ENCODE measurements at places on chromosomes 4 and X.
A peak's percentile ranks its signal among the peaks of the same experiment; 100 is the strongest.

DNA sequence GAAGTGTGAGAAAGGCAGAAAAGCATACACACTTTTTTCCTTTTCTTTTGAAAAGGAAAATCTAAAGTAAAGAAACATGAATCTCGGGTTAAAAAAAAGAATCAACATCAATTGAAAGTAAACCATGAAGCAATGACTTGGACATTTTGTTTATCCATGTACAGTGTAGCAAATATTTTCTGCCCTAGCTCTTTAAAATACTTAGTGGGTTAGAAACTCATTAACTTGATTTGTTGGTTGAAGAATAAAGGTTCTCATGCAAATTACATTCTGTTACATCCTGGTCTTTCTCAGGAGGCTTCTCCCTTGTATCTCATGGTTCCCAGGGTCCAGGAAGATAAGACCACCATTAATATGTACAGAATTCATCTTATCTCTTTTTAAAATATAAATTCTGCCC, 9.0 kb upstream of the MEPE start:
- DNase-seq: no peak

DNA sequence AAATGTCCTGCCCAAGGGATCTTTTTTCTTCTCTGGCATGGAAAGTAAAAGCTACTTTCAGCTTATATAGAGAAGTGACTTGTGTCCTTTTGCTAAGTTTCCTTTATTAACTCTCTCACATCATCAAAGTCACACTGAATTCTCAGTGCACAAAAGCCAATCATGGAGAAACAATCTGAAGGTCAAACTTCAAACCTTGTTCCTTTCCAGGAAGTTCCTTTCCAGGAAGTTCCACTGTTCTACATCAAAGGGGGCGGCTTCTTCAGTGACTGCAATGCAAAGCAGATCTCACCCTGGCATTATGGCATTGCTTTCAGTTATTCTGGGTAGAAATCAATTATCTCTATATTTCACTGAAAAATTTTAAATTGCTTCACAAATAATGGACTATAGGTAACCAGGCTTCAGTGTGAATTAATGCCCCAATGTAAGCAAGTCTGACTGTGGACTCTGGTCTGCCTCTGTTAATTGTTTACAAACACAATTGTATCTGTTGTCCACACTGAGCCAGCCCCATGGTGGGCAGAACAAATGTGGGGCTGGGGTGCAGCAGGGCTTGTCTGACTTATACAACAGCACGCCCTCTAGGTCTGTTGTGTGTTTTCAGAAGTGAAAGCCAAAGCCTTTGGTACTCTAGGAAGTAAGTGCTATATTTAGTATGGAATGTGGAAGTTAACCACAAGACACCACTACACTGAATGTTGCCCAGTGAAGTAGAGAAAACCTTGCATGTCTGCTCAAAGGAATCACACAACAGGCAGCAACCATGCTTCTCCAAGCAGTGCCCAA, 98.8 kb downstream of the CDS1 start:
- peak; percentile 49 for DNase-seq

- DNase-seq: no peak
These were observed 256.3 kb downstream of the CENPC start for GRCh38 chr4:67288964-67289363.

- no peak for DNase-seq
These were observed 23.9 kb downstream of the SCD5 start for GRCh38 chr4:82774711-82775171.

All from Caki2 (cell line).